ENCODE measurements at places on chromosomes 12 and 14.

DNA sequence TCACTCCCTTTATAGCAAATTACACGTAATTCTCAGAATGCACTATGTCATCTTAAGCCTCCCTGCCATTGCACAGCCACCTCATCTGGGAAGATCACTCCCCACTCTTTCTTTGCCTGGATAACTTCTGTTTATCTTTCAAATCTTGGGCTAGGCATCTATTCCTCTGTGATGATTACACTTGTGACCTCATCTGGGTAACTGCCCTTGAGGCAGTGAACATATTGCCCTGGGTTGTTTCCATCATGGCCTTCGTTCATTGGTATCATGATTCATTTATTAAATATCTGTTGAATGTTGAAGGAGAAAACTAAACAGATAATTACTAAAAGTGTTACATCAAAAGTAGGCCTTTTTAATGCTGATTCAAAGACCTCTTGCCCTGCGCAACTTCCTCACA lies 26.2 kb upstream of the PDE3A start:
- no peak for DNase-seq

GRCh38 chr14:93729993-93730392 lies 58.3 kb downstream of the PRIMA1 start:
- DNase-seq: no peak

- no peak for DNase-seq
Measured at GRCh38 chr12:47868552-47869031, 36.2 kb downstream of the VDR start.

GRCh38 chr12:68336889-68337303 lies 4.7 kb upstream of the MDM1 start:
- no peak for DNase-seq

GRCh38 chr14:71203306-71203705 lies 296.0 kb downstream of the PCNX1 start:
- DNase-seq: no peak

GRCh38 chr12:45088608-45089007 lies 37.7 kb upstream of the DBX2 start:
- DNase-seq: no peak

GRCh38 chr12:57162553-57163125 lies 15.2 kb upstream of the LRP1-AS start:
- no peak for DNase-seq

DNA sequence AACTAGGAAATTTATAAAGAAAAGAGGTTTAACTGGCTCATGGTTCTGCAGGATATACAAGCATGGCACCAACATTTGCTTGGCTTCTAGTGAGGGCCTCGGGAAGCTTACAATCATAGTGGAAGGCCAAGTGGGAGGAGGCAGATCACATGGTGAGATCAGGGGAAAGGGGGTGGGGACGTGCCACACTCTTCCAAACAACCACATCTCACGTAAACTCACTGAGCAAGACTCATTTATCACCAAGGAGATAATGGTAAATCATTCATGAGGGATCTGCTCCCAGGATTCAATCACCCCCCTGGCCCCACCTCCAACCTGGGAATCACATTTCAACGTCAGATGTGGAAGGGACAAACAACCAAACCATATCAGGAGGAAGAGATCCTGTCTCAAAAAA lies 35.8 kb downstream of the NUMB start:
- no peak for DNase-seq

DNA sequence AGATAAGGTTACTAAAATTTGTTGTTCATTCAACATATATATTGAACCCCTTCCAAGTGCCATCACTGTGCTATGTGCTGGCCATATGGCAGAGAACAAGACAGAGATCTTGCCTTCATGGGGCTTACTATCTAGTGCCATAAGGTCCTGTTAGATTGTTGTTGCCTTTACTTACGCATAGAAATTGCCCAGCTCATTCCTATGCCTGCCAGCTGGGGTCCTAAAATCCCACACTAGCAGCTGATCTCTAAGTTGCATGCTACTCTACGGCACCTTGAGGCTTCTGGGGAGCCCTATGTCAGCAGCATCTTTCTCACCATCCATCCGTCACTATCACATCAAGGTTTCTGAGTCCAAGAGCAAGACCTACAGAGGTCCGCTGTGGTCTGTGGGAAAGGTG lies 1.4 kb upstream of the KCNK10 start:
- no peak for DNase-seq

DNA sequence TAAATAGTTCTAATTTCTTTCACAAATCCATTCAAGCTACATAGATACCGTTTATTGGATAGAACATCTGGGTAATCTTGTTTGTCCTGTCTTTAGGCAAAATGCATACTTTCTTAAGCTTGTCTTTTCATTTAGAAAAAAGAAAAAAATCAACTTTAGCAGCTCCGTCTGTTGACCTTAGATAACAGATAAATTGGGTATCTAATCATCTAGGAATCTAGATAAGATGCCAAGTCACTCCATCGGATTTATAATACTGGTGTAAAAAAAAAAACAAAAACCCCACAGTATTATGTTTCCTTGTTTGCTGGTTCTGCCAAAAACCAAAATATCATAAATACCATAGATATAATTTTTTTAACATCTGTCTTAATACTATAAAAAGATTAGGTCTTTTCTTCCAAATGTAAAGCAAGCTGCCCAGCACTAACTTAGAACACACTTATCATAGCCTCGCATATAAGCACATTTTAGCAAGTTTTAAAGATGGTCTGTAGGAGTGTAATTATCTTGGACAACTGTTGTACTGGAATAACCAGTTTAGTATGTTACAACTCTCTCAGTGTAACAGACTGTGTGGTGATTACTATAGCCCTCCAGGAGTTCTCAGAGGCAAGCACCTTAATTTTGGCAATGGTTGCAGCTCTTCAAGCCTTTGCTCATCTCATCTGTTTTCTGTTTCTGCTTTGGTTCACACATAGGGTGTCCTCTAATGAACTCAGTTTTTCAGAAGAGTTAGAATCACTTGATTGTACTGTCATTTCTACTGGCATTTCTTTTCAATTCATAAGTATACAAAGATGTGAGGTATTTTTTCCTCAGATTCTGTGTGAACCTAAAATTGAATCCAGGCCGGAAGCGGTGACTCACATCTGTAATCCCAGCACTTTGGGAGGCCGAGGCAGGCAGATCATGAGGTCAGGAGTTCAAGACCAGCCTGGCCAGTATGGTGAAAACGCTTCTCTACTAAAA lies 83.1 kb downstream of the ANO6 start:
- no peak for DNase-seq

- no peak for DNase-seq
Measured at GRCh38 chr14:64673748-64674147, 30.5 kb upstream of the PLEKHG3 start.

DNA sequence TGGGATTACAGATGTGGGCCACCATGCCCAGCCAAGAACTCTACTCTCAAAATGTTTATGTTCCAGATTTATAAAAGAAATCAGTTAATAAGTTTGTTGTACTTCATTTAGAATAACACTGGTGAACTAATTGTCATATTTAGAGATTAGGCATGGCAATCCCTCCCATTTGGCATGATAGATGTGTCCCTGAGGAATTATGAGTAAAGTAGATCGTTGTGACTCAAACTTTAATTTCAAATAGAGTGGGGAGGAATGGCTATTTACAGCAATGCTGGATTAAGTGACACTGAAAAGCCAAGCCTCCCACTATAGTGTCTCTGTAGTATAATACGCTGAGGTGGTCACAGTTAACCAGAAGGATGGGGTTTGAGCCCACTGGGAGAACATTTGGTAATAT lies 39.3 kb upstream of the RTRAF start:
- no peak for DNase-seq

DNA sequence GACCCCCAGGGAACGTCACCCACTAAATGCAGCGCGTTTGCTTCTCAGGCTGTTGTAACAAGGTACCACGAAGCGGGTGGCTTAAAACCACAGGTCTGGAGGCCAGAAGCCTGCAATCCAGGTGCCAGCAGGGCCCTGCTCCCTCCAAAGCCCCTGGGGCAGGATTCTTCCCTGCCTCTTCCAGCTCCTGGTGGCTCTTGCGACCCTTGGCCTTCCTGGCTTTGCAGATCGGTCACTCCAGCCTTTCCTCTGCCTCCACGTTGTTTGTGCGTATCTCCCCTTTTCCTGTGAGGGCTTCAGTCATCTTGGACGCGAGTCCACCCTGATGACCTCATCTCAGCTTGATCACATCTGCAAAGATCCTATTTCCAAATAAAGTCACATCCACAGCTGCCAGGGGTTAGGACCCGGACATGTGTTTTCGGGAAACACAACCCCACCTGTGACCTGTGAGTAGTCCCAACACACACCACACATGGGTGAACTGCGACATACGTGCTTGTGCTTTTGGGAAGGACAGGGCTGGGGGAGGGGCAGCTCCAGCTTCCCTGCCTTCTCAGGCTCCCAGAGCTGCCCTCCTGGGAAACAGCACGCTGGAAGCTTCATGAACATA lies 114.5 kb upstream of the NCOR2 start:
- DNase-seq: no peak

- DNase-seq: no peak
Measured at GRCh38 chr12:62028536-62028935, 231.7 kb upstream of the USP15 start.

- no peak for DNase-seq
Measured at GRCh38 chr12:79776111-79776510, 85.3 kb upstream of the PAWR start.

GRCh38 chr12:133220521-133220920 lies 15.2 kb downstream of the ANHX start:
- DNase-seq: no peak

DNA sequence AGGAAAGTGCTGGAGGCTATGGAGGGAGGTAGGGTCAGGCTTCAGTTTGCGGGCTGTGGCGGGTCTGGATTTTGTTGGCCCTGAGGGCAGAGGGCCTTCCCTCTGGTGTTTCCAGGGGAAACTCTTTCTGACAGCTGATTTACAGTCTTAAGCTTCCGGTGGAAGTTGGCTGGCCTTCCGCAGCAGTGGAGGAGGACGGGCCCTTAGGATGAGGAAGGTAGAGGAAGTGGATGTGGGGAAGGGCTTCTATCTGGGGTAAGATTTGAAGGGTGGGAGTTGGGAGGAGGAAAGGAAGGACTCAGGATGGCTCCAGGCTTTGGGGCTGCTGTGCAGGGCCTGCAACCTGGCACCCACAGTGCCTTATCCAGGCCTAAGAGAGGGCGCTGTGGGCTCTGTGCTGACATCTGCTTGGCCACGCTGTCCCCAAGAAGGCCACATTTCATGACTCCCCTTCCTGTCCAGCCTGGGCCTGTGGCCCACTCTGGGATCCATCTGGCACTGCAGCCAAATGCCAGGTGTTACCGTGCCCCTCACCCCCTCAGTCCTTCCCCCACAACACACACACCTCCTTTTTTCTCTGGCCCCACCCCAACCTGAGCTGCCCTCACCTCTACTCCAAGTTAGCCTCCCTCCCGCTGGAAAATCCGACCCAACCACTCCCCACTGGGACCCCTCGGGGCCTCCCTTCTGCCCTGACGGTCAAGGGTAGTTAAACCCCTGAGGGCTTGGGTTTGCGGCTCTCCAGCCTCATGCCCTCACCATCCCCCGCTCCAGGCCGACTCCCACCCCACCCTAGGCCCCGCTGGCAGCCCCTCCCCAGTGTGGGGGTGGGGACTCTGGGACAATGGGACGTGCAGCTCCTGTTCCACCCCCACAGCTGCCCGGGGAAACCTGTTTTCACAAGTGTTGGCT lies 7.7 kb upstream of the PPP1R13B start:
- no peak for DNase-seq

- DNase-seq: no peak
Measured at GRCh38 chr14:98564541-98564940, 707.5 kb downstream of the BCL11B start.

- DNase-seq: no peak
Measured at GRCh38 chr12:100234591-100235304, 32.1 kb downstream of the DEPDC4 start.

DNA sequence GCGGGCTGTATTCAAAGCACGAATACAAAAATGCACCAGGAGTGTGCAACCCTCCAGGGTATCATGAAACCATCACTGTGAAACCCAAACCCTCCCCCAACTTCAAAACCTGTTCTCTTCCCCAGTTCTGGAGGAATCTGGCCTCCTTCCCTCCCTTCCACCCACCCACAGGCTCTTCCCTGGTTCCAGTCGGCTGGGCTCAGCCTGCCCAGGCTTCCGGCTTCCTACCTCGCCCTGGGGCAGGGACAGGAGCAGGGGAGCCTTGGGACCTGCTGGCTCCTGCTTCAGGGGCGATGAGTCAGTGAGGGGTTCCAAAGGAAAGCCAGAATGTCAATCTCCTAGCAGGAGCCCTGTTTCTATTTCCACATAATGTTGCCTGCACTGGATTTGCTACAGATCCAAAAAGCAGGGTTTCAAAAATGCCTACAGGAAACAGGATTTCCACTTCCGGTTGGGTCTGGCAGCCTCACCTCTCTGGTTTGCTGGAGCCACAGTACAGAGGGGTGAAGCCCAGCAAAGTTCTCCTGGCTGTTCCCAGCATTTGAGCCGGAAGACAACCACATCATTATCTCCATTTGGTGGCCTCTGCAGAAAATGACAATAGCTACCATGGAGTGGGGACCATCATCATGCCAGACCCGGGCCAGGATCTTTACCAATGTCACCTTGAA lies 278.3 kb downstream of the DPF3 start:
- no peak for DNase-seq

DNA sequence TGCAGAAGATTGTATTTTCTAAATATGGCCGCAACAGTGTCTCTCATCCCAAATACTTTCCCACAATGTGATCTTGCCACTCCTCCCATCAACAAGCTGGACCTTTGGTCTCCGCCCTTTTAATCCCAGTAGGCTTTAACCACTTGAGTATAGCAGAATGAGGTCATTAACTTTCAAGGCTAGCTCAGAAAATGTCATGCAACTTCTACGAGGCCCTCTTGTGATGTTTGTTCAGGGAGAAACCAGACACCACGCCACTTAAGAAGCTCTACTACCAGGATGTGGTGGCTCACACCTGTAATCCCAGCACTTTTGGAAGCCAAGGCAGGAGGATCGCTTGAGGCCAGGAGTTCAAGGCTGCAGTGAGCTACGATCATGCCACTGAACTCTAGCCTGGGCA lies 20.1 kb upstream of the OR6J1 start:
- no peak for DNase-seq

- DNase-seq: no peak
Measured at GRCh38 chr14:61227884-61228591, 53.1 kb downstream of the TMEM30B start.

DNA sequence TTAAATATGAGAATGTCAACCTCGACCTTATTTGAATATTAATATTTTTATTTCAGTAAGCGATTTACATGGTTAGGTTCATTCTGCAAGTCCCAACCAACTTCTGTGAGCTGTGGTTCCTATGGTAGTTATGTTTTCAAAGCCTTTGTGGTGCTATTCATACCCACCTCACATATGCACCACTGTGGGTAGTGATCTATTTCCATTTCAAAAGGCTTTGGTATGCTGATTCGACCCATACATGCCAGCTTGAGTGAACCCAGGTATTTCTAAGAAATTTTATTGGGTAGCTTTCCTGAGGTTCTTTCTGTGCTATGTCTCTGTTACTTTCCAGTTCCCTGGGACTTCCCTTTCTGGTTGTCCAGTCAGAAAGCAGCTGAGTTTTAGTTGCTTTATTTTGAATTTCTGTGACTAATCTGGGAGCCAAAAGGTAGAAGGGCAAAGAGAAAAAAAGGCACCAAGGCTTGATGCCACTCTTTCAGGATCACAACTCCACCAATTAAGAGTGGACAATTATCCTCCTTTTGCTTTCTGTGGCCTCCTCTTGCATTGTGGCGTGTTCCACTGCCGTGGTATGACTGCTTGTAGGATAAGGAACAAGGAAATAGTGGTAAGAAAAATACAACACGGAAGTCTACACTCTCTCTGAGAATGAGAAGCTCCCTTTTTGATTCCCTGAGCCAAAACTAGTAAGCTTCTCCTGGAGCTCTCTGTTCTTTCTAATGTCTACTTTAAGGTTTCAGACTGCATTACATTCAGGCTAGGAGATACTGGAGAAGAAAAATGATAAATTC lies 729.1 kb downstream of the NOVA1 start:
- no peak for DNase-seq

Measured in activated gamma-delta T cell (primary cell).